ENCODE measurements at places on chromosomes 12 and 14.

- DNase-seq = no peak
Measured at GRCh38 chr12:68812553-68813241, 4.7 kb downstream of the MDM2 start.

GRCh38 chr12:51147309-51147708 lies 25.6 kb downstream of the TFCP2 start:
- no peak for DNase-seq

GRCh38 chr14:104969741-104970230 lies 8.4 kb downstream of the AHNAK2 start:
- DNase-seq = no peak

GRCh38 chr12:47981496-47982260 lies 18.3 kb downstream of the TMEM106C start:
- DNase-seq = no peak

GRCh38 chr12:5628501-5628900 lies 196.6 kb downstream of the NTF3 start:
- no peak for DNase-seq

DNA sequence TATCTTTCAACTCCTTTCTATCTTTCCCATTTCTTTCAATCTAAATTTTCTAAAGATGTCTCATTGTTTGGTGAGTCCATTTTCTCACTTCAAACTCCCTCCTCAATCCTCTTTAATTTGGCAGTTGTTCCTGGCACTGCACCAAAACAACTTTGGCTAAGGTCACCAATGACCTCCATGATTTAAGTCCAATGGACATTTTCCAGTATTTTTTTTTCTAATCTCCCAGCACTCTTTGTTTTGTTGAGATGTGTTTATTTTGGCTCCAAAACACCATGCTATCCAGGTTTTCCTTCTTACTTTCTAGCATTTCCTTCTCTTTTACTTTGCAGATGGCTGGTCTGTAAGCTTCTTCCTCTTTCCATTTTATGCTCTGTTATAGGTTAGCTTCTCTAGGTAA lies 42.5 kb upstream of the OTOGL start:
- no peak for DNase-seq

DNA sequence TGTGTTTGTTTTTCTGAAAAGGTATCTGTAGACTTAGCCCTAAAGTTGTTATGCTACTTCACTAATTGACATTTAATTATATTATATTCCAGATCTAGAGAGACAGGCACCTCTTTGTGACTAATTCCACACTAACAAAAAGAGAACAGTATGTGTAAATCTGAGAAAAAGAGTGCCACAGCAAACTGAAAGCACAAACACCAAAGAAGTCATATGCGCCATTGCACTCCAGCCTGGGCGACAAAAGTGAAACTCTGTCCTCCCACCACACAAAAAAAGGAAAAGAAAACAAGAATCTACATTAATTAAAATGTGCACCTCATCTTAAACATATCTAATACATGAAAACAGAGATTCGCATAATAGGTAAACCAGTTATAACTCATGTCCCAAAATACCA lies 4.4 kb upstream of the CSRNP2 start:
- no peak for DNase-seq

DNA sequence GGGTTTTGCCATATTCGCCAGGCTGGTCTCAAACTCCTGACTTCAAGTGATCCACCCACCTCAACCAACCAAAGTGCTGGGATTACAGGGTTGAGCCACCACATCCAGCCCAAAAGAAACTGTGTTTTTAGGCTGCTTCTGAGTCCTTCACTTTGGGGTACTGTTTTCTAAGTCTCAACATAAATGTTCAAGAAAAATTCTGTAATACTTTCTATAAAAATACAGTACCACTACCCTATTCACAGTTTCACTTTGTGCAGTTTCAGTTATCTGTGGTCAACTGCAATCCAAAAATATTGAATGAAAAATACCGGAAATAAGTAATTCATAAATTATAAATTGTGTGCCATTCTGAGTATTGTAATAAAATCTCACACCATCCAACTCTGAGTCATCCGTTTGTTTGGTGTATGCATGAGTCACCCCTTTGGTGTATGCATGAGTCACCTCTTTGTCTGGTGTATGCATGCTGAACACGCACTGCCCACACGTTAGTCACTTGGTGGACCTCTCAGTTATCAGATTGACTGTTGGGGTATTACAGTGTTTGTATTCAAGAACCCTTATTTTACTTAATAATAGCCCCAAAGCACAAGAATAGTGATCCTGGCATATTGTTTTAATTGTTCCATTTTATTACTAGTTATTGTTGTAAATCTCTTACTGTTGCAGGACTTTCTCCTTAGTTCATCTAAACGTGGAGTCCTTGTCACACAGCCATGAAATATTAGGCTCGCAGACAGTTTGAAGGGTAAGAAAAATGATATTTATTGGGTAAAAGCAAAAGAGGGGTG lies 190.2 kb downstream of the FSCB start:
- no peak for DNase-seq

DNA sequence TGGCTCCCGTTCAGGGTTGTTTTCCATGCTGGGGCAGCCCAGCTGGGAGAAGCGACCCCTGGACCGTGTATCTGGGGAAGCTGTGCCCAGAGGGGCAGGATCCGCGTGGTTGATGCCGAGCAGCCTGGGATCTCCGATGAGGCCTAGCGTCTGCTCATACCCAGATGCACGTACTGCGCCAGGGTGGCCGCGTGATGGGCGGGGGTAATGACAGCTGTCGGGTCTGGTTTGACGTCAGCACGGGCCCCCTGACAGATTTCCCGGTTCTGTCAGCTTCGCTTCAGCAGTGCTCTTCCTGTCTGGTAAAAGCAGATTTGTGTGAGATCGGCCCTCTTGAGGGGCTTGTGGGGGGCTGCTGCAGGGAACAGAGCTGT lies 147.3 kb downstream of the TSPAN9 start:
- no peak for DNase-seq

DNA sequence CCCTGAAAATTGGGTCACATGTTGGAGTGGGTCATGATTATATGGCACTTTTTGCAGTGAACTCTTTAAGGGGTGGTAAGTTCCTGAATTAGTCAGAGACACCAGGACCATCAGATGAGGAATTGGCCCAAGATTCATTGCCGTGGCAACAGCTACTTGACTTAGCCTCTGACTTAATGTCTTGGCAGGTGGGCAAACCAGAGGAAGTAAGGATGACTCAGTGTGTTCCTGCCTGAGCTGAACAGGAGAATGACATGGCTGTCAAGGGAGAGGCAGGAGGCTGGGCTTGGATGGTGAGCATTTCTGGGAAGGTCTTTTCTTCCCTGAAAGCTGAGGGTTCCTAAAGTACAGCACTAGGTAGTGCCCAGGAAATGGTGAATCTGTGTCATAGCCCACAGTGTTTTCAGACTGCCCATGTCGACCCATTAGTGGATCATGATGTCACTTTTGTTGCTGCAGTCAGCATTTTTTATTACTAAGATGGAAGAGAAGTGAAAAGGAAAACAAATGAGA lies 170.1 kb upstream of the PWP1 start:
- DNase-seq = peak; percentile 12

DNA sequence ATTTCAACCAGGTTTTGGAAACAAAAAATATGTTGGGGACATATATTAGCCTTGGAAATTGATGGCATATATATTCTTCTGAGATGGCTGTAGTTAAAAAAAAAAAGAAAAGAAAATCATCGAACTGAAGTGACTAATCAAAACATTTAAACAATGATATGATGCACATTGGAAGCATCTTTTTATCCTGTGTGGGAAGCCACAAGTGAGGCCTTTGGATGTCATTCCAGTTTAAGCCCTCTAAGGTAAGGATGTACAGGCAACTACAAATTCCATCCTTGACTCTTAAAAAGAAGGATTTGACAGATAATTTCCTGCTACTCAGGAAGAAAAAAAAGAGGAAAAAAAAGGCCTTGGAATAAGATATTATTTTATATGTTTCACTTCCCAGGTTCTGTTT lies 9.6 kb upstream of the PTPRB start:
- DNase-seq = no peak

DNA sequence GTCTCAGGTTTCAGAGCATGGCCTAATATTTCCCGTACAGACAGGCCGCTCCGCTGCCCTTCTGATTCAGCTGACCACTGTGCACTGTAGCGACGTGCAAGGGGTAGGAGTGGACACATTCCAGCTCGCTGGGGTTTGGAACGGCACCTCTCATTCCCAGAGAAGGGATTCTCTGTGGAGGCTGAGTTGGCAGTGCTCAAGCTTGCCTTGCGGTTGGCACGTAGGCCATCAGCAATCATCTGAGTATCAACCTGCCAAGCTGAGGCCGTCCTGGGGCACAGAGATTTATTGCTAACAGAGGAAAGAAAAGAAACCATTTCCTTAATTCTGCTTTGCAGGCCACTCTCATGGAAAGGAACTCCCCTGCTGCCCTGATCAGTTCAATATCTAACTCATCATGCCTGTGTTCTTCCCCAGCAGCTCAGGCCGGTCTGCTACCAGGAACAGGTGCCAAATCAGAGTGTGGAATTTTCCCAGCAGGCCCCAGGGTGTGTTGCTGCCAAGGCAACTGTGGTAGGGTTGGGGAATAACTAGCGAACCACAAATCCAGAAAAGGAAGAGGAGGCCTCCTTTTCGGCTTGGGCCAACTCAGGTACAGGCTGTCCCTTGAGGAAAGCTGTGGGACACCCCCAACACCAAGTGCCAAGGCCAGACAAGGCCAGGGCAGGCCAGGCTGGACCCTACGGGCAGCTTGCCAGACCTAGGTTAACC lies 92.5 kb downstream of the SSPN start:
- no peak for DNase-seq

GRCh38 chr14:34794217-34794616 lies 79.8 kb upstream of the CFL2 start:
- DNase-seq = no peak

DNA sequence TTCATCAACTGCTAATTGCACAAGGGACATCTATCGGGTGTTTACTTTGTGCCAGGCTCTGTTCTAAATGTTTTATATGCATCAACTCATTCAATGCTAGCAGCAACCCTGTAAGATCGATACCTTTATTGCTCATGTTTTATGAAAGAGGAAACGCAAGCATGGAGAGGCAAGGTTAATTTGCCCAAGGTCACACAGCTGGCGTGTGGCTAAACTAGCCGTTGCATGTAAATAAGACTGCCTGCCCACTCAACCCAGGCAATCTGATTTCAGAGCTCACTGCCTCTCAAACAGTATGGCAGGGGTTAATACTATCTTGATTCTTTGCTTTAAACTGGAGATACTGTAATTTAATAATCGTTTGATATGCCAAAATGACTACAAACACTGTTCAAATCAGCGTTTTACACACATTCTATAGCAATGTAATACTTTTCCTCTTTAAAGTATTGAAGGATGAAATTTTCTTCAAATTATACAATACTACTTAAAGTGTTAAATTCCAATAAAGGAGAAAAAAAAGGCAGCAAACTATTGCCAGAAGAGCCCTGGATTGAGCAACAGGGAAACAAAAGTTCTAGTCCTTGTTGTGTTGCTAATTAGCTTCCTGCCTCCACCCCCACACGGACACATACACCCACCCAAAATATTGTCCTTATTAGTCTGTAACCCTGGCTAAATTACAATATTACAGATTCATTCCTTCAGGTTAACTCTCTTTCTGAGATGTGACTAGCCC lies 39.1 kb upstream of the DHRS7 start:
- no peak for DNase-seq

- DNase-seq = no peak
Measured at GRCh38 chr12:28360253-28360652, 170.0 kb downstream of the CCDC91 start.

GRCh38 chr12:120417917-120418580 lies 19.9 kb upstream of the COX6A1 start:
- no peak for DNase-seq

GRCh38 chr14:55438066-55438683 lies 2.2 kb downstream of the TBPL2 start:
- DNase-seq = peak; percentile 3

DNA sequence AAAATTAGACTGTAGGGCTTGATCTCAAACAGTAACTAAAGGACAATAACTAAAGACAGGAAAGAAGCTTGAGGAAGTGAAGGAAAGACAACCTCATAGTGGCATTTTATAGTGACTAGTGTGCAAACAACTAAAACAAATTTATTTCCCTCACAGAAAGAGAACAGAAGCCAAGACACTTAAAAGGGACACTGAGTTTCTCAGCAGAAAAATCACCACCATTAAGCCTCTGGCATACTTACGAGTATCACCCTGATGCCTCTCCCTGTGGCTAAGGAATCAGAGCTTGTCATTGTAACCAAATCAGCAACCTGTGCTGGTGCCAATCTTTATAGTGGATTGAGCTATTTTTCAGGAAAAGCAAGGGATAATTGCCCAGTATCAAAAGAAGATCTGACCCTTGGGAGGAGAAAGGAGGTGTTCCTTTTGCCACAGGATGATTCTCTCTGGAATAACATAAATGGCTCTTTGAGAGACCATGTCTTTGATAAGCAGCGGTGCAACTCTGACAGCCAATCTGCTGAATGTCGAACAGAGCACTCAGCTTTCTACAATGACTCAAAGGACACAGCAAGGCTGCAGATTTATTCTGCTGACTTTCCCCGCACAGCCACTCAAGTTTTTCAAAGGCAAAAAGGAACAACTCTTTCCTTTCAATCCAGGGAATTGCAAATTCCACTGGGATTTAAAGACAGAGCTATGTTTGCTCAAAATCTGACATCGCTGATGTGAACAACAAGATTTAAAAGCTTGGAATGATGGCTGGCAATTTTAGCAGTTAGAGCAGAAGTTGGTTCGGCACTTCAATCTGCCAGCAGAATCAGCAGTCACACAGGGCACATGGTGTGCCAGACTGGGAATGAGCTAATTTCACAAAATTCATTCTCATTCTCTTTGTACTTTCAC lies 34.6 kb downstream of the ATF7 start:
- no peak for DNase-seq

GRCh38 chr14:64035143-64035542 lies 182.3 kb downstream of the SYNE2 start:
- no peak for DNase-seq

GRCh38 chr14:63901434-63902085 lies 48.8 kb downstream of the SYNE2 start:
- no peak for DNase-seq

DNA sequence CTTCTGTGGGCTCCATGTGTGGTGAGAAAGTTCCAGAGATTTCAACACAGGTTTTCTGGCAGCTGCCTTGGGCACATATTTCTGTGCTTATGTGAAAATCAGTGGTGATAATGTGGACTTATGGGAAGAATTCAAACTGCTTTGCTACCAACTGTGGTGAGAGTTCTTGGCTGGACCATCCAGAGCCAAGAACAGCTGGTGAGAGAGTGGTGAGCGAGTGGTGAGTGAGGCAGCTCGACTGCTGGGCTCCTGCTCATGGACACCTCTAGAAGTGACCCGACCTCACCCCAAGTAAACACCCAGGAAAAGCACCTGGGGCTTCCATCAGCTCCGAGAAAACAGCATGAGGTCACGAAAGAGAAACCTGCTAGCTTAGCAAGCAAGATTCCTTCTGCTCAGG lies 106.4 kb downstream of the PIWIL1 start:
- no peak for DNase-seq

Measured in CD4-positive, alpha-beta T cell treated with Interleukin-6 for 4 hours (primary cell).